ENCODE measurements at places on chromosomes 5 and 9. TPM values are rescaled to one million over a fixed set of nuclear protein-coding genes. Genes with fewer than 3 reads are reported as not detected.
A peak's percentile ranks its signal among the peaks of the same experiment; 100 is the strongest.

QRFP gene
- total RNA-seq = not detected

PALM2AKAP2 gene
- 0.62 TPM for total RNA-seq

ARSI gene
- total RNA-seq = not detected

ATOSB gene
- 7.2 TPM for total RNA-seq

PKD2L2 gene
- not detected for total RNA-seq

PCDHGC5 gene
- total RNA-seq = not detected

C9orf85 gene
- 7.2 TPM for total RNA-seq

MSX2 gene
- 0.79 TPM for total RNA-seq

TMEM232 gene
- 1.0 TPM for total RNA-seq

STRBP gene
- 16.8 TPM for total RNA-seq

DNA sequence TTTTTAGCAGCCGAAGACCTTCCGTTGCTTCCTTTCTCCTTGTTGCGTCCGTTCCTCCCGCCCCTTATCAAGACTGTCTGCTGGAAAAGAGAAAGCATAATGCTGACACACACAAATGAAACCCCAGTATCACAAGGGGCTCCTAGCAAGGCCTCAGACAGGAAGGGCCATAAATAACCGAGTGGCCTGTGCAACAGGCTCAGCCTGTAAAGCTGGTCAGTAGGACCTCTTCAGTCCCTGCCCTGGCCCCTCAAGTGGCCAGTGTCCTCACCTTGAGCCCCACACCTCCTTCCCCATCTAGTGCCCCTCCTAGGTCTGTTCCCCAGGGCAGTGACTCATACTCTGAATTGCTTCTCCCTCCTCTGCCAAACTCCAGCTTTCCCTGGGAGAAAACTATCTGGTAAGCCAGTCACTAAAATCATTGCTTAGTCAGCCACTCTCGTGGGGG is 174.6 kb upstream of the IL12B start:
- no peak for DNase-seq
- H3K4me3 ChIP-seq = no peak overlapping the region
- no peaks in the 10 kb centered on the region for H3K4me1 ChIP-seq
- no peaks in the 10 kb centered on the region for H3K36me3 ChIP-seq
- no peak overlapping the region for H3K27ac ChIP-seq
- no peaks in the 10 kb centered on the region for H3K27me3 ChIP-seq

GRCh38 chr9:130453487-130453886 is 8.7 kb downstream of the ASS1 start:
- DNase-seq = no peak
- no peak overlapping the region for H3K4me3 ChIP-seq
- H3K4me1 ChIP-seq = no peaks in the 10 kb centered on the region
- H3K27me3 ChIP-seq = no peaks in the 10 kb centered on the region
- H3K27ac ChIP-seq = no peak overlapping the region

- H3K27me3 ChIP-seq = peaks cover 2% of the 10 kb centered on the region
- no peak overlapping the region for H3K4me3 ChIP-seq
- H3K27ac ChIP-seq = no peak overlapping the region
Measured at GRCh38 chr5:143800715-143801114, 11.2 kb upstream of the HMHB1 start.

DNA sequence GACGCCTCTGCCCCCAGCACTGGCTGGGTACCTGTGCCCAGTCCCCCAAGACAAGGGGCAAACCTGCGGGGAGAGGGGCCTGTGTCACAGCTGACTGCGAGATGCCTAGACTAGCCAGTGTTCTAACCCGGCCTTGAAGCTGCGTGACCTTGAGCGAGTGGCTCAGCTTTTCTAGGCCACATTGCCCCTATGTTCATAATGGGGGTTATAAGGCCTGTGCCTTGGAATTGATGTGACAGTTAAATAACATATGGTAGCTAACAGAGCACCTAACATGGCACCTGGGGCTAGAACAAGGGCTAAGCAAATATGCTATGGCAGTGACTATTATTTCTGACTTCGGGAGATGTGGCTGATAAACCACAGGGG is 22.8 kb upstream of the COL27A1 start:
- no peaks in the 10 kb centered on the region for H3K27me3 ChIP-seq
- no peaks in the 10 kb centered on the region for H3K36me3 ChIP-seq
- H3K4me3 ChIP-seq = no peak overlapping the region
- H3K27ac ChIP-seq = no peak overlapping the region
- H3K4me1 ChIP-seq = no peaks in the 10 kb centered on the region

GRCh38 chr9:70413464-70413798 is 1.0 kb downstream of the KLF9 start:
- peaks cover under 1% of the 10 kb centered on the region for H3K36me3 ChIP-seq
- H3K27me3 ChIP-seq = no peaks in the 10 kb centered on the region
- peak overlapping the region; percentile 97 for H3K27ac ChIP-seq
- H3K4me1 ChIP-seq = peaks cover 43% of the 10 kb centered on the region

DNA sequence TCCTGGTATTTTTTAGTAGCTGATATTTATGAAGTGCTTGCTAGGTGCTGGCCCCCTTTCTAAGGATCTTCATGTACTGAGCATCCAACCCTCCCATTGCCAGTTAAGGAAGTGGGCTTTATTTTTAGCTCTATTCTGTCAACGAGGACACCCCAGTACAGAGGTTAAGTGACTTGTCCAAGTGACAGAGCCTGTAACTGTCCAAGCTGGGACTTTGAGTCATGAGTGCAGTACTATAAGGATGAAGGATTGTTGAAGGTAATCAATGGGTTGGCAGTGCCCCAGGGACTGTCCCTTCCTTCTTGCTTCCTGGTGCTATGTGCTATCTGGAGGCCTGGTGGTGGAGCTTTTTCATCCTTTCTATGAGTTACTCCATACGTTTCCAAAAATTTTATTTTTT is 18.0 kb upstream of the FABP6 start:
- no peak for DNase-seq
- H3K4me3 ChIP-seq = no peak overlapping the region
- H3K4me1 ChIP-seq = no peaks in the 10 kb centered on the region
- H3K27me3 ChIP-seq = no peaks in the 10 kb centered on the region

DNA sequence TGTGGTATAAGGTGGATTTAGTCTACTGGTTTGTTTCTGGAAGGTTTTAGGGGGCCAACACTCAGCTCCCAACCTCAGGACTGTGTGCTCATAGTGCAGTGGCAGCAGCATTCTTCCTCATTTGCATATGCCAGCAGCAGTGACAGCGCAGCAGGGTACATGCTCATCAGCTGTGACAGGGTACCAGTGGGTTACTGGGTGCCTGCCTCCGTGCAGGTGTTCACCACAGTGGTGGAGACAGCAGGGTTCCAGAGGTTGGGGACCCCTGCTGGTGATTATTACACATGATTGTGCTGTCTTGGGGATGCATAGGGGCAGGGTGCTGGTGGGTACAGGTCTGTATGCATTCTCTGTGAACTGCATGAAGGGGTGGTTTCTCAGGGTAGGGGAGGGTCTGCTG is 45.5 kb upstream of the IFNE start:
- H3K4me3 ChIP-seq = no peak overlapping the region
- H3K4me1 ChIP-seq = no peaks in the 10 kb centered on the region
- H3K27ac ChIP-seq = no peak overlapping the region
- H3K36me3 ChIP-seq = no peaks in the 10 kb centered on the region

DNA sequence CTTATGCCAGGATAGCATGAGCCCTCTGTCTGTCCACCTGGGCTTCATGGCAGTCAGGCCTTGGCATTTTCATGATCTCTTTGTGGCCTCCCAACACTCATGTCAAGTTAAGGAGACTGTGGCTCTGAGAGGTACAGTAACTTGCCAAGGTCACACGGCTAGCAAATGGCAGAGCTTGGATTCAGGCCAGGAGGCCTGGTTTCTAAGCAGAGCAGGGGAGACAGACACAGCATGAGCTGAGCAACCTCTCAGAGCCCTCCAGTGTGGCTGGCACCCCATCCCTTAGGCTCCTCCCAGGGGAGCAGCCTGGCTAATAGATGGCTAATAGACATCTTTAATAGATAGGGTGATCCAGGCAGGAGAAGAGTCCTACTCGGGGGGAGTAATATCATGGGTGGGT is 4.1 kb downstream of the SYNPO start:
- H3K4me1 ChIP-seq = no peaks in the 10 kb centered on the region
- no peak for DNase-seq
- H3K27ac ChIP-seq = no peak overlapping the region
- no peaks in the 10 kb centered on the region for H3K27me3 ChIP-seq

DNA sequence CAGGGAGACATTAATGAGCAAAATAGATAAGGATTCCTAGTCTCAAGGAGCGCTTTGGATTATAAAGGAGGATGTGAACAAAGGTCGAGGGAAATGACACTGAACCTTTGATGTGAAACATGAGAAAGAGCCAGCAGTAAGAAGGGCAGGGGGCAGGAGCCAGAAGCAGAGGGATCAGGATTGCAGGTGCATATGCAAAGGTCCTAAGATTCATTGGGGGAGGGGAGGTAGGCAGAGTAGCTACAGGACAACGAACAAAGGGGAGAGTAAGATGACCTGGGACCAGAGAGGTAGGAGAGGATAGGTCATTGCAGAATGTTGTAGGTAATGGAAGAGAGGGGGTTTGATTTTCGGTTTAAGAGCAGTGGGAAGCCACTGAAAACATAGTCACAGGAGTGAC is 129.2 kb upstream of the TRPM3 start:
- H3K4me3 ChIP-seq = no peak overlapping the region
- no peak for DNase-seq

- H3K36me3 ChIP-seq = no peaks in the 10 kb centered on the region
- no peak for DNase-seq
- no peaks in the 10 kb centered on the region for H3K27me3 ChIP-seq
- no peak overlapping the region for H3K4me3 ChIP-seq
- no peak overlapping the region for H3K27ac ChIP-seq
Measured at GRCh38 chr9:1875251-1875851, 139.8 kb upstream of the SMARCA2 start.

- H3K4me3 ChIP-seq = no peak overlapping the region
- H3K27ac ChIP-seq = no peak overlapping the region
- H3K4me1 ChIP-seq = no peaks in the 10 kb centered on the region
Measured at GRCh38 chr9:21452681-21453080, 12.4 kb downstream of the IFNA1 start.

GRCh38 chr9:33455945-33456344 is 8.6 kb upstream of the AQP3 start:
- no peak for DNase-seq
- H3K27me3 ChIP-seq = no peaks in the 10 kb centered on the region

DNA sequence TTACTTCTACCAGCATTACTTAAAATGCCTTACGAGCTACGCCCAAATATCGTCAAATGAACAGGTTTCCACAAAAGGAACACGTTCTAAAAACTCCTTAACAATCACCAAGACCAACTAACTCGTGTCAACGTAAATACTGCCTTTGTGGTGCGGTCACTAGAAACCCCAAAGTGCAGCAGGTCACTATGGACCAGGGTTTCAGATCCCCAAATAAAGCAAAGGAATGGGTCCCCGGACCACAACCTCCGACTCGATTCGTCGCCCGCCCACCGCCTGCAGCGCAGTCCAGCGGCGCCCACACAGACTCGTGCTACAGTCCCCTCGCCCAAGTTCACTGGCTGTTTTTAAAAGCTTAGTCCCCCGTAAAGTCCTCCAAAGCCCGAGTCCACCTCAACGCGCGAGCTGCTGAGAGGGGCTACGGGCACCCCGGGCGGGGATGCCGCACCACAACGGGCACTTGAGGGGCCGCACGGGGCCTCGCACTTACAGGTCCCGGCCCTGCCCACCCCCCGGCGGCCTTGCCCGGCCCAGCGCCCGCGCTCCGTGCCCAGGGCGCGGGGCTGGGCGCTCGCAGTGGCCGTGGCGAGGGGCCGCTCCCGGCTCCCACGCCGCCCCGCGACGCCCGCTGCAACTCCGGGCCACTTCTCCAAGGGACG is 1.1 kb downstream of the NFIB start:
- H3K36me3 ChIP-seq = no peaks in the 10 kb centered on the region
- H3K27me3 ChIP-seq = peaks cover 30% of the 10 kb centered on the region
- no peak overlapping the region for H3K4me3 ChIP-seq
- no peak for DNase-seq
- no peak overlapping the region for H3K27ac ChIP-seq

DNA sequence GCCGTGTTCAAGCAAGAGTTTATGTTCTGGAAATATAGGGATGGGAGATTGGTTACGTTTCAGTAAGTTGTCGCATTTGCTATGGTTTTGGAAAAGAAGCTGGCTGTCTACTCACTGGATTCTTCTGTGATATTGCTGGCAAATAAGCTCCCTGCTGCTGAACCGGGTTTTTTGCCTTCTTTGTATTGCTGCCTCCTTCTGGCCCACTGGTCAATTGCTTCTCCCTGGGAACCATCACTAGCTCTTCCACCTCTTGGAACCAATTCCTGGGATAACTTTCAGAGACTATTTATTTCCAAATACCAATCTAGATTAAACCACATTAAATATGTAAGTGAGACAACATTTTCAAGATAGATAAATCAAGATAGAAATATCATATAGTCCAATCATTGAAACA is 43.0 kb downstream of the NUDT12 start:
- H3K36me3 ChIP-seq = no peaks in the 10 kb centered on the region
- no peaks in the 10 kb centered on the region for H3K4me1 ChIP-seq
- H3K27me3 ChIP-seq = no peaks in the 10 kb centered on the region
- no peak overlapping the region for H3K27ac ChIP-seq

GRCh38 chr5:10595672-10596309 is 31.9 kb downstream of the ANKRD33B start:
- H3K4me3 ChIP-seq = peak overlapping the region; percentile 78
- no peaks in the 10 kb centered on the region for H3K27me3 ChIP-seq
- H3K4me1 ChIP-seq = peaks cover 14% of the 10 kb centered on the region
- H3K27ac ChIP-seq = no peak overlapping the region
- H3K36me3 ChIP-seq = no peaks in the 10 kb centered on the region

GRCh38 chr5:153941265-153941664 is 97.4 kb downstream of the FAM114A2 start:
- DNase-seq = no peak
- no peak overlapping the region for H3K27ac ChIP-seq
- no peaks in the 10 kb centered on the region for H3K36me3 ChIP-seq
- no peaks in the 10 kb centered on the region for H3K4me1 ChIP-seq

DNA sequence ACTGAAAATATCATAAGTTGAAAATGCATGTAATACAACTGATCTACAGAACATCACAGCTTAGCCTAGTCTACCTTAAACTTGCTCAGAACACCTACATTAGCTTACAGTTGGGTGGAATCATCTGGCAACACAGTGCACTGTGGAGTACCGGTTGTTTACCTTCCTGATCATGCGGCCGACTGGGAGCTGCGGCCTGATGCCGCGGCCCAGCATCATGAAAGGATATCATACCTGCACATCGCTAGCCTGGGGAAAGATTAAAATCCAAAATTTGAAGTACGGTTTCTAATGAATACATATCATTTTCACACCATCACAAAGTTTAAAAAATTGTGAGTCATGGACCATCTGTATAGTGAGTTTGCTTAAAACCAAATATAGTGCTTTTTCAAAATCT is 1.8 kb downstream of the HACD4 start:
- DNase-seq = no peak
- peak overlapping the region; percentile 23 for H3K4me3 ChIP-seq
- H3K36me3 ChIP-seq = peaks cover 28% of the 10 kb centered on the region
- peak overlapping the region; percentile 78 for H3K27ac ChIP-seq
- no peaks in the 10 kb centered on the region for H3K27me3 ChIP-seq

GRCh38 chr5:154498994-154499393 is 21.0 kb upstream of the HAND1 start:
- H3K27me3 ChIP-seq = peaks cover 17% of the 10 kb centered on the region
- H3K27ac ChIP-seq = no peak overlapping the region
- H3K4me1 ChIP-seq = no peaks in the 10 kb centered on the region
- DNase-seq = no peak

- H3K4me3 ChIP-seq = no peak overlapping the region
- peaks cover 20% of the 10 kb centered on the region for H3K36me3 ChIP-seq
- H3K27me3 ChIP-seq = no peaks in the 10 kb centered on the region
- no peak overlapping the region for H3K27ac ChIP-seq
Measured at GRCh38 chr5:96699186-96699820, 37.1 kb downstream of the CAST start.
